Esophagus squamous epithelium (tissue), 5 donors: ENCODE measurements at places on chromosomes 1 and 21.

DNA sequence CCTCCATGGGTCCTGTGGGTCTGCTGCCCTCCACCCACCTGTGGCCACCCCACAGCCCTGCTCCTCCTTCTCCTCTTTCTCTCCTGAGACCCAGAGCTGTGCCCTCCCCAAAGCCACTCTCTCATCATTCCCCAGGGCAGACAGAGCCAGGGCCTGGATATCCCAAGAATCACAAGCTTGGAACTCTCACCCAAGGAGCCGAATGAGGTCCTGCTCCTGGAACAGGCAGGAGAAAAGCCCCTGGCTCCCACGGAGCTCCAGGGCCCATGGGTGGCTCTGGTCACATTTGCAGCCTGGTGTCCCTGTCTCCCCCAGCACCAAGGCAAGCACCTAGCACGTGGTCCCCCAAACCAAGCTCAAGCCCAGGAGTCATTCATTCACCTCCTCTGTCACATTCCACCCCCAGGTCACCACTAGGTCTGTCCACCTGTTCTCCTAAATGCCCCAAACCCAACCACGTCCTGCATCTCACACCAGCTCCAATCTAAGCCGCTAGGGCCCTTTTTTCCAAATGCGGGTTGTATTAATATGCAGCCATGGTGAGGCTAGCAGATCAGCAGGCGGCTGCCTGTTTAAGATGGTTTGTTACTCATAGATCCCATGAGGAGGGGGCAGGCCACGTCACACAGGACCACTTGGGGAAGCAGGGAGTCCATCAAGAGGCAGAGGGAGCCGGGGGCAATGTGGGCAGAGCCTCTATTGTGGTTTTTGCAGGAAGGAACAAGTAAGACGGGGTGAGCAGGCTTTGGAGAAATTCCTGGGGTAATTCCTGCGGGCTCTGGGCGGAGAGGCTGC lies 215.5 kb upstream of the VAMP3 start:
- no peak for DNase-seq

DNA sequence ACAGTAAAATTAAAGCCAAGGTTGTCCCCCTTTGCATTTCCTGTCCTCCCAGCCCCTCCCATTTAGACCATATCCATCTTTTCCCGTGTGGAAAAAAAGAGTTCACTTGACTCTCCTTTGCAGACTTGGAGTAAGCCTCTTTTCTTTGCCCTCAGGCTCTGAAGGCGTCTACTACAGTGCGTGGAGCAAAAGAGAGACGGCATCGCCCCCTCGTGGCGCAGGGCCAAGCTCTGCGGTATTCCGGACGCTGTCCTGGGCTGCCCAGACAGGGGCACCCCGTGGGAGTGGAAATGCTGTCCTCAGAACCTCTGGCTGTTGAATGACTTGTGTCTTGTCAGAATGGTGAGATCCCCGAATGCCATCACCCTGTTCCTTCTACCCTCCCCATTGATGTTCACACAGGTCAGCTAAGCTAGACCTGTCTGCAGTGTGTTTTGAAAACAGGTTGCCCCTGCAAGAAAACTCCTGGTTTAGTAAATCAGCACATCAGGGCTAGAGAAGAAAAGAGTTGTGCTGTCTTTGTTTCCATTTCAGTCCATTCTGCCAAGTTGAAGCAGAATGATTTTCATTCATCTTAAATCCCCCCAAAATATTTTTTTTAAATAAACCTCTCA lies 12.3 kb upstream of the GJA8 start:
- no peak for DNase-seq

- DNase-seq, result no peak
These were observed 103.6 kb upstream of the RAB4A start for GRCh38 chr1:229167318-229167717.

GRCh38 chr1:61612602-61613001 lies 112.3 kb downstream of the TM2D1 start:
- no peak for DNase-seq

GRCh38 chr1:43439781-43440180 lies 13.9 kb downstream of the HYI start:
- no peak for DNase-seq

DNA sequence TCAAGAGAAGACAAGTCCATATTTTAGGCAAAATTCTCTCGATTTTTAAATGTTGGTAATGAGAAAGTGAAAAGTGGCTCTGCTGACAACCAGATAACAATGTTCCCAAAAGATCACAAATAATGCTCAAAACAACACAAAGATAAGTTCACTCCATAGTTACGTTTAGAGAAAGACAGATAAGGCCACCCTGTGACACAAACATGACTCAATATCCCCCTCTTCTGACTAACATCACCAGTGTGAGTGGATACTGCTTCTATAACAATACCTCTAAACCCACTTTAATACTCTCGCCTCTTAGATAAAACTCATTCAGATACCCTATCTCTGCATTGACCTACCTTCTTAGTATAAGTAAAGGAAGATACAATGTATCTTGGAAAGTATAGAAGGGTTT lies 51.2 kb upstream of the RGS7 start:
- no peak for DNase-seq

DNA sequence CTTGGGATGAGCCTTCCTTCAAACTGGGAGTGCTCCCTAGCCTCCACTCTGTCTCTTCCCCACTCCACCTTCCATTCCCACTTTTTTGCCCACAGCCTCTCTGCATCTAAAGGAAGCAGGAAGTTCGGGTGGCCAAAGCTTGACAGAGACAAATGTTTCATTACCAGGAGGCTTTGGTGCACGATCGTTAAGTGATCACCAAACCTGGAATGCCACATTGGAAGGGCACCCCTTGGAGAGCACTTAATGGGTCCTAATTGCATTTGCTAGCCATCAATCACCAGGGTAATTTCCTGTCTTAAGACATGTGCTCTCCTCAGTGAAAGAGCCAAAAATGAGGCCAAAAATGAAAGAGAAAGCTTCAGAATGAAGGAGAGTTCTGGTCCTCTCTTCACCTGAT lies 206.5 kb downstream of the TNR start:
- DNase-seq, result no peak

GRCh38 chr1:177238967-177239366 lies 68.2 kb downstream of the BRINP2 start:
- no peak for DNase-seq

DNA sequence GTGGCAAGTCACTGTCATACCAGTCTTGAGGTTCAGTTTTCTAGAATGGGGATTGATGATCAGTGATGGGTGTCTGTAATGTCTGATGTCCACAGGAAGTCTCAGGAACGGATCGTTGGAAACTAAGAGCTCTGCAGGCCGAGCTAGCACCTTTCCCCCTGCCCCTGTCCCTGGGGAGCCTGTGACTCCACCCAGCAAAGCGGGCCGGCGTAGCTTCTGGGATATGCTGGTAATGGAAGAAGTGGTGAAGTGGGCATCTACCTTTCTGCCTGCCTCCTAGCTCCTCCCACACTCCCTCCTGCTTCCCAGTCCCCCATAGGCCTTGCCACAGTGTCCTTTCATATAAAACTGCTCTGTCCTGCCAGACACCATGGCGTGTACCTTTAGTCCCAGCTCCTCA lies 13.4 kb downstream of the HYI start:
- no peak for DNase-seq

DNA sequence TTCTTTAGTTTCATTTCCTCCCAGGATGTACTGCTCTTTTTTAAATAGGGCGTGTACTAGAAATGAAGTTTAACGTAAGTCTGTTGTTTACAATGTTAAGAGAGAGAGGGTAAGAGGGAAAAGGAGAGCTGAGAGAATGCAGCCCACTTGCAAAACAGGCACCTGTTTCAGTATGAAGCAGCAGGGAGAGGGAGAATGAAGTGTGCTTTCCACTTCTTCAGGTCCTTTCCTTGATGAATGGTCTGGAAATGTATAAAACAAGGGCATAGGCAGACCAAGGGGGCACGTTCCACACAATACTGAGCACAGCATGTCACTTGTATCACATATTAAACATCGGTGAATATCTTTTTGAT lies 2.0 kb downstream of the KCNA3 start:
- no peak for DNase-seq

- no peak for DNase-seq
These were observed 37.0 kb downstream of the TM2D1 start for GRCh38 chr1:61687901-61688300.
